ENCODE measurements at places on chromosomes 7 and 10.

DNA sequence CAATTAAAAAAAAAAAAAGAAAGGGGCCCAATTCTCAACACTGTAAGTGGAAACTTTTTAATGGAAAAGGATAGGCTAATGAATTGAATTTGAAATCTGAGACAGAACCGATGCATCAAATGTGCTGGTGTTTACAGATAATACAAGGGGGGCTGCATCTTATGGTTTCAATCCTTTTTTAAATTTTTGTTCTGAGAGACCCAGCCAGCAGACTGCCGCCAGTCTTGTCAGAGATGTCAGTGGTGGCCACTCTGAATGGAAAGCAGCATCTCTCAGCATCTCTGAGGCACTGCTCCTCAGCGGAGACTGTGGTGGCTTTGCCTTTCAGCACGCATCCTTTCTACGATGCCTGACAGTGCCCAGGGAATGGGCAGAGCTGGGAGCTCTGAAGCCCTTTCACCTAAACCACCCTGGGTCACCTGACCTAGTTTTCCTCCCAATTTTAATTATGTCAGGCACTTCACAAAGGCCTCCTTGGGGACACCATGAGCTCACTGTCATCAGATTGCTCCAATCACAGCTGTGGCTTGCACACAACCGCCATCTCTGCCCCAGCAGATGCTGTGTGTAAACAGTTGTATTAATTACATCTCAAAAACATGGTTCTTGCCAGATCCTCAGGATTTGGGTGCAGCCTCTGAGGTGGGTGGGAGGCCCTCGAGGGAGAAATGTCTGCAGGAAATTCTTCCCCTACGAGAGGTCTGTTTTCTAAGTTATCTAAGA lies 81.2 kb downstream of the EGFR start:
- no peak for DNase-seq

GRCh38 chr10:71088054-71088453 lies 124.3 kb upstream of the UNC5B start:
- DNase-seq, result no peak

DNA sequence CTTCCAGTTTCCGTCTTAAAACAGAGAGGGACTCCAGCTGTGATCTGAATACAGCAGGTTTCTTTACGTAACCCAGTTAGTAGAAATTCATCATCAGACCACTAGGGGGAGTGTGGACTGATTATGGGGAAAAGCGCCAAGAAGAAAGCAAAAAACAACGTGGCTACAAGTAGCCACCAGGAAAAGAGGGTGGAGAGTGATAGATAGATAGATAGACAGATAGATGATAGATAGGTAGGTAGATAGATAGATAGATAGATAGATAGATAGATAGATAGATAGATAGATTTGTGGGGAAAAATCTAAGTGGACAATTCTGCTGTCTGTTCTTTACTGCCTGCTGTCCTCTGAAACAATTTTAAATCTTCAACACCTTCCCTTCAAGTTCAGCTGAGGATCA lies 12.7 kb upstream of the AKR1B10 start:
- DNase-seq, result peak; percentile 23

DNA sequence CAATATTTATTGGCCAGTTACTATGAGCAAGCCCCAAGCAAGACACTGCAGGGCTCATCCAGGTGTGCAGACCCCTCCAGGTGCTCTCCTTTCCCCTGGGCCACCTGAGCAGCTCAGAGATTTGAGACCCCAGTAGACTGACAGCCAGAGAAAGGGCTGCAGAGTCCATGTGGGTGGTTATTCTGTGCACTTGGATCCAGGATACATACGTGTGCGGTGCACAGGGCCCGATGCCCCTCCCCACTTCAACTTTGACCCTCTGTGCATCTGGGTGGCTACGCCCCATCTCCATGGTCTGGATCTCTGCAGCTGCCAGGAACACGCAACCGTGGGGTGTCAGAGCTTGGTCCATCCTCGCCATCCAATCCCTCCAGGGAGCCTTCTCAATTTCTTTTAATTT lies 72.9 kb downstream of the MKI67 start:
- DNase-seq, result no peak

DNA sequence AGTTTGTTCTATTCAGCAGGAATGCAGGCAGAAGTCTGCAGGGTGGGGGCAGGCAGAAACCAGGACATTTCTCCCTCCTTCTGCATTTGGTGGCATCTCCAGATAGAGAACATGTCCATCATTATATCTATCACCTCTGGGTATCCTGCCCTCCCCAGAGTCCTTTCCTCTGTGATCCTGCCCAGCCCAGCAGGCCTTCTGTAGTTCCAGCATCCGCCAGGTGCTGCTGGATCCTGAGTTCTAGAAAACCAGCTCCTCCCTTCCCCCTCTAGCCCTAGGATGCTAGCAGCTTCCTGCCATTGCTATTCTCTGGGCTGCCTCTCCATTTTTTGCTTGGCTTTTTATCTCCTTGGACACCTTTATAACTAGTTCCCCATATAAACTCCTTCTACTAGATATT lies 180.3 kb downstream of the KCNMA1 start:
- no peak for DNase-seq

- DNase-seq, result no peak
These were observed 60.5 kb downstream of the GTF2IRD1 start for GRCh38 chr7:74514131-74514591.

DNA sequence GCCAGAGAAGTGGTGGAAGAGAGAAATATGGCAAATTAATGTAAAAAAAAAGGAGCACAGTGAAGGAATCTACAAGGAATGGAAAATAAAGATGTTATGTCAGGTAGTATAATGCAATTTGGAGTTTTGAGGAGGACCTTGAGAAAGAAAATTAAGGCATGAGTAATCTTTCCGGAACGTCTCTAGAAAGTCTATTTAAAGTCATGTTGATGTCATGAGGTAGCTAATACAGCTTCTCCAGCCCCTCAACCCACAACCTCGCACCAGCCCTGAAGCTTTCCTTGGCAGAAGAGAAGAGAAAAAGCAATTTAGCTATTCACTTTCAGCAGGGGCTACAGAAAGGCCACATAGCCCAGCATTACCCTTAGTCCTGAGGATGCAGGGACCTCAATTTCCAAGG lies 22.5 kb downstream of the TRDMT1 start:
- DNase-seq, result no peak

DNA sequence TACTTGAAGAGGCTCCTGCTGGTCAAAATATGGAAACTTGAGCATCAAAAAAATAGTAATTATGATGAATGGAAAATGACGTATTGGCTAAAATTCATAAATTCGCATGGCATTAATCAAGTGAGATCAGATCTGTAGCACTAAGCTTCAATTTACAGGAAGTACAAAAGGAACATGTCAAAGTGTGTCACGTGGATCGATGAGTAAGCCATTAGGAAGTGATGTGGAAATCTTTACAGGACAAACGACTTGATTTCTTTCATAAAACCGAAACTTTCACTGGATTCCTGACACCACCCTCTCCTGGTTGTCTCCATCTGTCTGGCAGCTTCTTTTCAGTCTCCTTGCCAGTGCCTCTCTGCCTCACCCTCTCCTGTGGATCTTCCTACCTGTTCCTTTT lies 25.8 kb downstream of the AKR1C8 start:
- DNase-seq, result no peak

DNA sequence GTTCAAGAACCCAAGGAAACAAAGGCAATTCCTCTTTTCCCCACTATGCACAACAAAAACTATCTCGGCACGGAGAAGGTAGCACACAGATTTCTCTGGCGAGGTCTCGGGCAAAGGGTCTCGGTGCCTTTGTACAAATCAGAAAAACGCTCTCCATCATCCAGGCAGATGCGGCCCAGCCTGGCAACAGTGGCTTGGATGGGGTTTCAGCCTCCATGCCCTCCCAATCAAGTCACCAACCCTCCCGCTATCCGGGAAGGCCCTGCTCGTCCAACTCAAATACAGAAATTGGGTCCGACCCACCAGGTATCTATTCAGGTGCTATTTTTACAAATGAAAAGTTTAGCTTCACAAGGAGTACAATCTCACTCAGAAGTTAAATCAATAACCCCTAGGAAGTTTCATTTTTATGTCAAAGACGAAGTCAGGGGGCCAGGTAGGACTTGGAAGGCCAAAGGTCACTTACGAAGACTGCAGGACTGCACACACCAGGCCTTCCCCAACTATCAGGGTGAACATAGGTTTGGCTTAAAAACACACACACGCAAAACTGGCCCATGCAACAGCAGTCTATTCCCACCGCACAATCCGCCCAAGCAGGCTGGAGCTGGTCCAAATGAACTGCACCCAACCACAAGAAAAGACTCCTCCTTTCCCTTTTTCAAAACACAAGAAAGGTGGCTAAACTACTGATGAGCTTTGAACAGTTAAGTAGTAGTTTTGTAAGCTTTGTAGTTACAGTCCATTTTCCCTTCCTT lies 43.0 kb downstream of the GNA12 start:
- peak; percentile 10 for DNase-seq

DNA sequence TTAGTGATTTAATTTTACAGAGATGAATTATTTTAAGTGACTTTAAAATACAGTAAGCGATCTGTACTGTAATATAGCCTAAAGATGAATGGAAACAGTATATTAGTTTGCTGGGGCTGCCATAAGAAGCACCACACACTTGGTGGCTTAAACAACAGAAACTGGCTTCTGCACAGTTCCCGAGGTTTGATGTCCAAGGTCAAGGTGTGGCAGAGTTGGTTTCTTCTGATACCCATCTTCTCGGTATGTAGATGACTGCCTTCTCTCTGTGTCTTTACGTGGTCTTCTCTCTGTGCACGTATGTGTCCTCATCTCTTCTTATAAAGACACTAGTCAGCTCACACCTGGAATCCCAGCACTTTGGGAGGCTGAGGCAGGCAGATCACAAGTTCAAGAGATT lies 64.0 kb upstream of the KMT2E start:
- DNase-seq, result no peak

All from CD4-positive, alpha-beta T cell treated with Interleukin-6 for 4 hours (primary cell).